Kidney tubule cell (primary cell): ENCODE measurements at places on chromosomes 5 and 9.

DNA sequence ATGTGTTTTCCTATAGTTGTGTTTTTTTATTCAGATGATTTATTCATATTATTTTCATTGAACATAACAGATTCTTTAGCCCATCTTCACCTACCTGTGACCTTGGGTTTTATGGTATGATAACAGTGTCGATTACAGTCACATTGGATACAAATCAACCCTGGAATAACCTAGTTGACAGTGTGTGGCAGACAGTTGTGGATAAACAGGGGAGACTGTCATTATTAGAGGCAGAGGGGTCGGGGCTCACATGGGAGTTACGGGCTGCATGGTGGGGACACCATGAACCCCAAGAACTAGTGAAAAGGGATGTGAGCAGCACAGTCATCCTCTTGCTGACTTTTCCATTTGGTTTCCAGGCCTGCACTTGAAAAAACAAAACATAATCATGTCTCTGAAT lies 29.9 kb upstream of the MAP1B start:
- DNase-seq: no peak

- DNase-seq: no peak
Measured at GRCh38 chr5:150567031-150567717, 59.2 kb downstream of the NDST1 start.

DNA sequence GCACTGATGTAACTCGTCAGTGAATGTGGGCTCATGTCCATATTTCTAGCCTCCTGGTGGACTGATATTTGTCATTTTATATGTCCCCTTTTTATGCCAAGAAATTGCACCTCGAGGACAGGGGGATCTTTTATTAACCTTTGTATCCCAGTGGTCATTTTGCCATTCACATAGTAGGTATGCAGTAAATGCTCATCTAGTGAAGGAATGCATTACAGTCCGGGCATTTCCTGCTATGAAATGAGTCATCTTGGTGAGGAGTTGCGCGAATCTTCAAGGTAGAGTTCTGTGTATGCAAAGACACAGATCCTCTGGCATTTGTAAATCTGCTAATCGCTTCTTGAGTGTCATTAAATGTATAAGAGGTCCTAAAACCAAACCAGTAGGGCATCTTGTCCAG lies 755.5 kb upstream of the ADAMTS16 start:
- DNase-seq: peak; percentile 8

DNA sequence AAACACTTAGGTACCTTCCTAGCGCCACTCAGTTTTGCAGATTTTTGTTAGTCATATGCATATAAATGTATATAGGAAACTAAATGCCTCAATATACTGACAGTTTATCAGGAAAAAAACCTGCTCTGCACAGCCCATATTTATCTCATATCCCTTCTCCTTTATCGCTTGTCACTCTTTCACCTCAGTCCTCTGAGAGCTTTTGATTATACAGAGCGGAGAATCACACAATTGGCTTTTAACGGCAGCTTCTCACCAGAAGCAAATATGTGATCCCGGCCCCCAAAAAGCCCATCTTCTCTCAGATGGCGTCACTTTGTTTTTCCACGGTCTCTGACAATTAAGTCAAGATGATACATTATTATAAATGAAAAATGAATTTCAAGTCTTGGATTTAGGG lies 362.6 kb downstream of the DNAH5 start:
- DNase-seq: no peak

- no peak for DNase-seq
Measured at GRCh38 chr9:9997585-9997984, 615.2 kb downstream of the PTPRD start.

- DNase-seq: no peak
Measured at GRCh38 chr5:143770450-143770849, 41.5 kb upstream of the HMHB1 start.

GRCh38 chr5:179379321-179379890 lies 34.1 kb upstream of the ADAMTS2 start:
- DNase-seq: no peak

DNA sequence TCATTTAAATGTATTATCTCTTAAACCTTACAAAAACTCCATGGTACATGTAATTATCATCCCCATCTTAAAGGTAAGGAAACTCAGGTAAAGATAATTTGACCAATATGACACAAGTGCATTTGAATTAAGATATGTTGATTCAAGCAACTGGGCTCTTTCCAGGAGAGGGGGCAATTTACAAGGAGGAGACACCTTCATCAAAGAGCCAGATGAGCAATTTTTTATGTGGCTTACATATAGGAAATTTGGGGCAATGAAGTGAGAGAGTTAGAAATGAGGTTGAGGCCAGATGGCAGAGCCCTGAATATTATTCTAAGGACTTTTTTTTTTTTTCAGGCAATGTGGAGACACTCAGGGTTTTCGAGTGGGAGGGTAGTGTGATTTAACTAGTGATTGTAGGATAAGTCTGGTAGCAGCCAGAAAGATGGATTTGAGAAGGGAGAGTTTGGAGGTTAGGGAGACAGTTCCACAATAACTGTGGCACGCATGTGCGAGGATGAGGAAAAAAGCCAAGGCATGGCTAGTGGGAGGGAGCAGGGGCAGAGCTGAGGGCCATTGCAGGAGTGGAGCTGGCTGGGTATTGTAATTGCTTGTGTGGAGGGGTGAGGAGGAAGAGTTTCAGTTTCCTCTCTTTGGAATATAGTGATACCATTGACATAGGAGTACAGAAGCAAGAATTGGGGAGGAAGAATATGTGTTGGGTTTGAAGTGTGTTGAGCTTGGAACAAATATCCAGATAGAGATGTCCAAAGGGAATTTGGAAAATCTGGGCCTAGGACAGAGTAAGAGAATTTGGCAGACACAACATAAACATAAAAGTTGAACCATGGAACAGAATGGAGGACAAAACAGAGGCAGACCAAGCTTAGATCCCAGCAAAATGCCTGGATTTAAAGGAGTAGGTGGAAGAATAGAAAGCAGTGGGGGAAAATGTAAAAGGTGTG lies 72.0 kb downstream of the ACTBL2 start:
- DNase-seq: no peak

- DNase-seq: peak; percentile 37
Measured at GRCh38 chr5:66209794-66210193, 65.7 kb downstream of the SREK1 start.

- no peak for DNase-seq
Measured at GRCh38 chr5:154031937-154032489, 6.7 kb downstream of the FAM114A2 start.

- no peak for DNase-seq
Measured at GRCh38 chr5:54289769-54290168, 20.6 kb downstream of the ARL15 start.

- DNase-seq: no peak
Measured at GRCh38 chr9:84542554-84542953, 127.0 kb upstream of the NTRK2 start.

GRCh38 chr9:84955971-84956370 lies 286.4 kb downstream of the NTRK2 start:
- DNase-seq: peak; percentile 30

DNA sequence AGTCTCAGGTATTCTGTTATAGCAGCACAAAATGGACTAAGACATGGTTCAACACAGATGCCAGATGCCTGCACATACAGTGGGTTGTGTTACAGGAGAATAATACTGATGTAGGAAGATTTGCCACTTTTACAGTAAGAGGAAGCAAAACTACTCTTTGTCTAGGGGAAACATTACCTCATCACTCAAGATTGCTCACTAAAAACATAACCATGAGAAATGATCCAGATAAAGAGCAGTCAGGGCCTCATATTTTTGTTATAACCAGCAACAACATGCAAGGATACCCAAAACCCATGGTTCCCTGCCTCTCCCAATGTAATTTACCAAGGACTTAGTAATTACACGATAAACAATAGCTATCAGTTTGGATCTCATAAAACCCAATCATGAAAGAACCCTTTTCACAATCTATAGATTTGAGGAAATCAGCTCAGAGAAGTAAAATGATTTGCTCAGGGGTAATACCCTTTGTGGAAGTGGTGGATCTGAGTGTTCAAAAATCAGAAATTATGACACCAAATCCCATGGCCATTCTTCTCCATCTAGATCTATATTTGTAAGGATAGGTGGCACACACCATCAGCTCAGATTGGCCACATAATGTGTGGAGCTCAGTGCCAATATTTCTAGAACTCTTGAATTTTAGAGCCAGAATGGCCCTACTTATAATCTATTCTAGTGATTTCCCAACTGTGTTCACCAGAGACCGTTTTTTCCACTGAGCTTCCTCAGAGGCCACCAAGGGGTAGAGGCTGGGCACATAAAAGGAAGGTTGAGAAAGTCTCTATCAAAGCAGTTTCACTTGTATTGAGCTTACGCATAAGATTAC lies 27.8 kb downstream of the DPYSL3 start:
- DNase-seq: peak; percentile 71

DNA sequence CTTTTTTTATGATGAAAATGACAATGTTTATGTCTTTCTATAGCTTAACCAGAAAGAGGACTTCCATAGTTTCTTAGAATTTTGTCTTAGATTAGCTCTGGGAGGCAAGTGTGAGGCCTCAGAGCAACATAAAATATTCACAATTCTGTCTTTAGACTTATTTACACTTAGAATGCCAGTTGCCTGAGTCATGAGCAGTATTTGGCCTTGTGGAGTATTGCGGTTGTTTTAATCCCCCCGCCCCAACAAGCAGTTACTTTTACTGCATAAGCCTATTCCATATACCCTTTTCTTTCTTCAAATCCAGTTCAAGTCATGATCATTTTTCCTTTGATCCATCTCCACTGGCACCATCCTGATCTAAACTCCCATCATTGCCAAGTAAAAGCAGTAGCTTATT lies 198.0 kb upstream of the EGFLAM start:
- DNase-seq: no peak

DNA sequence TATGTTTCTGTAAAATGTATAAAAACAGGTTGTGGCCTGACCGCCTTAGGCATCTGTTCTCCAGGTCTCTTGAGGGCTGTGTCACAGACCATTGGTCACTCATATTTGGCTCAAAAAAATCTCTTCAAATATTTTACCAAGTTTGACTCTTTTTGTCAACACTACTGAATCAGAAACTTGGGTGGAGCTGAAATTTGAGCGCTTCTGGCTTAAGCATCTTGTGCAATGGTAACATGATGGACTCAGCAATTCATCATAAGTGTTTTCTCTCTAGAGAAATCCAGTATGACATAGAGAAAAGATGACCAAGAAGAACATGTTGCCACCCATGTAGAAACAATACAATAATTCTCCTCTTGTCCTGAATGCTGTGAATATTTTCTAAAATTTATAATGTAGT lies 387.9 kb downstream of the MAT2B start:
- no peak for DNase-seq

DNA sequence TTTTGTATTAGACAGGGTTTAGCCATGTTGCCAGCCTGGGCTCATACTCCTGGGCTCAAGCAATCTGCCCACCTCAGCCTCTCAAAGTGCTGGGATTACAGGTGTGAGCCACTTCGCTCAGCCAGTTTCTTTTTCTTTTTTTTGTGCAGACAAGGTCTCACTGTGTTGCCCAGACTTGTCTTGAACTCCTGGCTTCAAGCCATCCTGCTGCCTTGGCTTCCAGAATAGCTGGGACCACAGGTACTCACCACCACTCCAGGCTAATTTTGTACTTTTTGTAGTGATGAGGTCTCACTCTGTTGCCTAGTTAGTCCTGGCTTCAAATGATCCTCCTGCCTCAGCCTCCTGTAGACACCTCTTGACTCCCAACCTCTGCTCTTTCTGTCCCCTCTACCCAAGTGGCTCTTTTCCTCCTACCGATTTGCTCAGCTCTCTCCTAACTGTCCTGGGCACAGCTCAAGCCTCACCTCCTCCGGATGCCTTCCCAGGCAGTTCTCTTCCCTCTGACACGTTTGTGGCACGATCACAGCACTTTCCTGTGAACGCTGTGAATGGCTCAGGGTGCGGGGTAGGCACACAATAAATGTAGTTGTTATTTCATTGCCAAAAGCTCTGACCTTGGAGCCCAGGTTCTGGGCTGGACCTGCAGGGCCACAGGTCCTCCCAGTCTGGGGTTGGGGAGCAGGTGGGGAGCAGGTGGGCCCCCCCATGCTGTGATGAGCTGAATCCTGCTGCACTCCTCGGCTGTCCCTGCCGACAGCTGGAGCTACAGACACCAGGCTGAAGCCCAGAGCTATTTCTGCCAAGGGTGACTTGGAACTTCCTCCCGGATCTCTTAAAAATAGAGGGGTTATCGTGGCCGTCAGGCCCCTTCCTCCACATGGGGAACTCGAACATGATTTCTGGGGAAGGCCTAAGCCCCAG lies 23.9 kb downstream of the GFI1B start:
- no peak for DNase-seq

- no peak for DNase-seq
Measured at GRCh38 chr9:70954596-70955143, 166.8 kb downstream of the TRPM3 start.

- no peak for DNase-seq
Measured at GRCh38 chr9:108863891-108864290, 1.8 kb downstream of the ACTL7A start.
